MV-4-11 (cell line): ENCODE measurements at places on chromosomes 11 and 22.

DNA sequence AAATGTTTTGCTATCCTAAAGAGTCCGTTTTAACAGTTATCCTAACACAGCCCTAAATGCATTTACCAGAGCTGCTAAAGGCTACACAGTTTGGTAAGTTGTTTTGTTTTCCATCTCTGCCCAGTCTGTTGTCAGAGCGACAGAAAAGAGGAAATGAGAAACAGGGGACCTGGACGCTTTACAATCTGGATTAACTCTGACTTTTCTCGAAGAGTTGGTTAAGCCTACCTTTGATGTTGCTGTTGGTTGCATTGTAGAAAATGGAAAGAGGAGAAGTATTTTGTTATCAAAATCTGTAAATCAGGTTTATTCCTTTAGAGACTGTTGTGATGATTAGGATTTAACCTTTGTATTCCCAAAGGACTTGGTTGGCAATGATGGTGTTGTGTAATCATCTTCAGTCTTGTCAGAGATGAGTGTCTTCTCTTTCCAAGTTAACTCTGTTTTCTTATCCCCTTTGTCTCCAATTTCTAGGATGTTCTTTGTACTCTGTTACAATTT is 481 bp downstream of the ANGPTL5 start:
- peak; percentile 77 for DNase-seq

- DNase-seq = no peak
These were observed 155.1 kb downstream of the SPON1 start for GRCh38 chr11:14117632-14118031.

DNA sequence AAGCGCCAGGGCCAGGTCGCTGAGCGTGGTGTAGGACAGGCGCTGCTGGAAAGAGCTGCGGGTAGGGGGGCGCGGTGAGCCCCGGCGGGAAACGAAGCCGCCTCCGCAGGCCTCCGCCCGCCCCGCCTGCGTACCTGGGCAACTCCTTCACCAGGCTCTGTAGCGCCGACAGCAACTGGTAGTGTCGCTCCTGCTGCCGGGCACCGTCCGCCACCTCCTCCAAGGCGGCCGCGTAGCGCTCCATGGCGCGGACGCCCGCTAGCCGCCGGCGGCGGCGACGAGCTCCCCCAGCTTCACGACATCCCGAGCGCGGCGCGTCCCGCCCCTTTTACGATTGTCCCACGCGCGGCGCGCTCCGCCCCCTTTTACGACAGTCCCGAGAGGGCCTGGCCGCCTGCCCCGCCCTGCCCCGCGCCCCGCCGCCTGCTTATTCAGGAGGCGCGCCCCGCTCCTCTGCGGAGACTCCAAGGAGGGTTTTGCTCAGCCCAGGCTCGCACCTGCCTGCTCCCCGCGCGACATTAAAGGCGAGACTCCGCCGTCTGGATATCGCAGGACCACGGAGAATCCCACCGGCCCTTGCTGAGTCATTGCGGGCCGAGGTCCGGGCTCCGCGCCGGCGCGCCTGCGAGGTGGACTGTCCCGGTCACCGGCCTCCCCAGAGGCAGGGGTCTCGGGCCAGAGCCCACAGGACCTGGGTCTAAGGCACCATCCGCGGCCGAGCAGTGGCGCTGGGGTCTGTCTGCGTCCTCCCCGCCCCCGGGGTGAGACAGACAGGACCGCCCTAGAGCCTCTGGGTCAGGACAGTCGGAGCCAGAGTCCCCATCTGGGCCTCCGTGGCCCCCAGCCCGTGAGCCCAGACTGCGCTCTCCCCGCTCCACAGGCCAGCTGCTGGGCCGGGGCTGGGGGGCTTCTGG is at the start of gene DGCR6L:
Gene DGCR6L, minus strand, starts transcription at position 316 of the 914 bp plus-strand sequence. Its CDS starts 72 bp downstream, at position 244.
- peak; percentile 87 for DNase-seq

DNA sequence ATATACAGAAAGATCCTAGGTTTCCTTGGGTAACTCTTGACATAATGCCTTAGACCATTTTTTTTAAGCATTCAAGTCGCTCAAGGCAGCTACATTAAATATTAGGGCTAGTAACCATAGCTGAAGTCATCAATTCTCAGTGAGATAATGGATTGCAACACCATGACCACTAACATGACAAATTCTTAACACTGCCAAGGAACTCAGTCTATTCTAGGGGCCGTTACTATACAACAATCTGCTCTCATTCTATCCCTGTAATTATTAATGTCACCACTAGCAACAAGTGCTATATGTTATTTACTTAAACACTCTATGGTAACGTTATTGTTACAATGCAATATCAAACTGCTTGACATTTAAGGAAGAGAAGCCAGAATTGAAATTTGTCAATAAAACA is 3.2 kb upstream of the STK33 start:
- DNase-seq = peak; percentile 70

DNA sequence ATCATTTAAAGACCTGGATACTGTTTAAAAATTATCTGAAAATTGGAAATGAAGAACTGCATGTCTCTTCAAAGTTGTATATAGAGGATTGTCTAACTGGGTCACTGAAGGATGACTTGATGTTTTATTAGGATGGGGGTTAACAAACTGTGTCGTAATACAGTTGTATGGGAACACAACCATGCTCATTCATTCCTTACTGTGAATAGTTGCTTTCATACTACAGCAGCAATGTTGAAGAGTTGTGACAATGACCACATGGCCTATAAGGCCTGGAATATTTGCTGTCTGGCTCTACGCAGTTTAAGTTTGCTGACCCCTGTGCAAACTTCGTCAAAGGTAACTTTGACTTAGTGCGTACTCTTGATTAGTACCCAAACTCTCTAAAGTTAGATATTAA is 38.4 kb downstream of the FDX1 start:
- no peak for DNase-seq

DNA sequence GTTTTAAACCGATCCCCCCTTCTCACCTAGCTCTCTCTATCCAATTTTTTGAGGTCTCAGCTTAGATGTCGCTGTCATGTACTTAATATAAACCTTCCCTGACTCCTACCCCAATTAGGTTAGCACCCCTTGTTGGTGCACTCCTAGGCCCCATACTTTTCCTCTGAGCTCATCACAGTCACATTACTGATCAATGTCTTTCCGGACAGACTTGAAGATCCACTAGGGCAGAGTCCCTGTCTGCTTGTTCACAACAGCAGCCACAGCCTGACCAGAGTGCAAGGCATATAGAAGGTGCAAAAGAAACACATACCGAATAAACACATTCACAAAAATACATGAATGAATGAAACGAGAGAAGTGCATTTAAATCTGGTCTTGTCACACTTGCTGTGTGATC is 261.0 kb upstream of the NARS2 start:
- no peak for DNase-seq

DNA sequence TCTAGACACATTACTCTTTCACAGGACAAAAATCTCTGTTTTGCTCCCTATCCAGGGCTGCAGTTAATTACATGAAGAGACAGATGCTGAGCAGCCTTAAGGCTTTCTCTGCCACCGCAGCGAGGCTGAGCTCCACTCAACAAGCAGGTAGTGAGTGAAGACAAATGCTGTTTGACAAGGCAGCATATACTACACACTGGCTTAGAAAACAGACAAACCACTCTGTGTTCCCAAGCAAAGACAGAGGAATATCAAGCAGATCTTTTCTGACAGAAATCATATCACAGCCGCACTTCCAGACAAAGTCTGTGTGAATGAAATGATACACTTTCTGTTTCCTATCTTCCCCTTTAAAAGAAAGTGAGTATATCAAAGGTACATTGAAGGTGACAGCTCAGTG is 368.1 kb downstream of the DCDC1 start:
- DNase-seq = no peak

DNA sequence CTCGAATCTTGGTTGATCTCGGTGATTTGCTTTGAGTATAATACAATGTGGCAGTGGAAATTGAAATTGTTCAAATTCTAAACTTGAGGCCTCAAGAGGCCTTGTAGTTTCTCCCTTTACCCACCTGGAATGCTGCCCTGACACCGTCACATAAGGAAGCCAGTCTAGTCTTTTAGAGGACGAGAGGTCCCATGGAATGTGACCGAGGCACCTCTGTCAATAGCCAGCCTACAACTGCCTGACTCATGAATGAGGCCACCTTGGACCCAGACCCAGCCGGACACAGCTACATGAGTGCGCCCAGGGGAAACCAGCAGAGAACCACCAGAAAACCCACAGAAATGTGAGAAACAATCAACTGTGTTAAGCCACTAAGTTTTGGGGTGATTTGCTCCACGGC is 52.5 kb downstream of the RPL27A start:
- DNase-seq = no peak

DNA sequence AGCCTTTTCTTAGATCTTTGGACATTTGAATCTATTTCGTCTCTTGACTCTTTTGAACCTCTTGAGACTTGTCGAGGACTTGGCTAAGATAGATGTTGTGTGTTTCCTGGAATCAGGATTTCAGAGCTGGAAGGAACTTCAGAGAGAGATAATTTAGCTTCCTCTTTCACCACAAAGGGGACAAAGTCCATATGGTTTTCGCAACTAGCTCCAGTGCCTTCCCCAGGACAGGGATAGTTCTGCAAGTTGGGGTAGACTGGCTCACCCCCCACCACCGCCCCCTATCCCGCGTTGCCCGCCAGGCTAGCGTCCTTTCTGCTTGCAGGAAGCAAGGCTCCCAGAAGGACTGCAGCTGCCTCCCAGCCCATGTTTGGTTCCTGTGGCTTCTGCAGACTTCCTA is 75.7 kb upstream of the MYO18B start:
- peak; percentile 58 for DNase-seq

- DNase-seq = no peak
These were observed 258.6 kb downstream of the METTL15 start for GRCh38 chr11:28366549-28367346.
